Panc1 (cell line): ENCODE measurements at places on chromosomes 16 and 17. TPM values are rescaled to one million over a fixed set of nuclear protein-coding genes. Genes with fewer than 3 reads are reported as not detected.

EXOC3L1 gene
- total RNA-seq: 0.41 TPM

ITGB4 gene
- total RNA-seq: 100 TPM

THUMPD1 gene
- total RNA-seq: 36.2 TPM

SMTNL2 gene
- not detected for total RNA-seq

HSD3B7 gene
- total RNA-seq: 5.4 TPM

MT1M gene
- 1.8 TPM for total RNA-seq

CDR2L gene
- total RNA-seq: 32.0 TPM

IL17C gene
- total RNA-seq: not detected

MT1H gene
- total RNA-seq: not detected

RAB37 gene
- 1.5 TPM for total RNA-seq

ASPHD1 gene
- 87.0 TPM for total RNA-seq

HCRT gene
- total RNA-seq: not detected

WFDC1 gene
- not detected for total RNA-seq

KCNH6 gene
- total RNA-seq: not detected

AXIN2 gene
- total RNA-seq: 2.4 TPM

KRT28 gene
- not detected for total RNA-seq

CD68 gene
- total RNA-seq: 51.6 TPM

COPZ2 gene
- total RNA-seq: 5.4 TPM

DCXR gene
- total RNA-seq: 128 TPM

CETP gene
- not detected for total RNA-seq

ACADVL gene
- 305 TPM for total RNA-seq
